Stimulated activated CD4-positive, alpha-beta T cell treated with anti-CD3 and anti-CD28 coated beads, Interleukin-15, amount 100 ng/mL, for 1 hour (primary cell): ENCODE measurements at places on chromosomes 7 and 10.

DNA sequence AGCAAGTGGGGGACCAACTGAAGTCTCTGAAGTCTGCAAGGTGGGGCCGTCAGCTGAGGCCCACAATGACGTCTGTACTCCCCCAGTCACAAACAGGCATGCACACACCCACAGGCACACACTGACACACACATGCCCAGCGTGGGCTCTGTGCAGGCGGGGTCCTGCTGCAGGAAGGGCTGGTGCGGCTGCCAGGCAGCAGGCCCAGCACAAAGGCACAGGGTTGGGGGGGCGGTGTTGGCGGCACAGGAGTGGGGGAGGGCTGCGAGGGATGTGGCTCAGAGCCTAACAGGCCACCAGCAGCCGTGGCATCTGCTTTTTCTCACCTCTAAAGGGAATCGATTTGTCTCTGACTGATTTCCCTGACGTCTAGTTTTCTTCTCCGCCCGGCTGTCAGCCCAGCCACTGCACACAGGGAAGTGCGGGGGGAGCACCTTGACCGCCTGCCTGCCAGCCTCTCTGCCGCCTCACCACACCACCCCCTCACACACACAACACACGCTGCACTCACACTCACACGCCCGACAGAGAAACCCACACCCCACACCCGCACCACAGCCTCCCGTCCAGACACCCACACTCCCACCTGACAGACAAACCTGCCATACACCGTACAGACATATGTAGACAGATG lies 43.5 kb upstream of the ZMIZ1 start:
- no peak for DNase-seq

- no peak for DNase-seq
These were observed 45.0 kb downstream of the ZFAND4 start for GRCh38 chr10:45627412-45628048.

- no peak for DNase-seq
These were observed 44.4 kb upstream of the DGKI start for GRCh38 chr7:137891016-137891655.

DNA sequence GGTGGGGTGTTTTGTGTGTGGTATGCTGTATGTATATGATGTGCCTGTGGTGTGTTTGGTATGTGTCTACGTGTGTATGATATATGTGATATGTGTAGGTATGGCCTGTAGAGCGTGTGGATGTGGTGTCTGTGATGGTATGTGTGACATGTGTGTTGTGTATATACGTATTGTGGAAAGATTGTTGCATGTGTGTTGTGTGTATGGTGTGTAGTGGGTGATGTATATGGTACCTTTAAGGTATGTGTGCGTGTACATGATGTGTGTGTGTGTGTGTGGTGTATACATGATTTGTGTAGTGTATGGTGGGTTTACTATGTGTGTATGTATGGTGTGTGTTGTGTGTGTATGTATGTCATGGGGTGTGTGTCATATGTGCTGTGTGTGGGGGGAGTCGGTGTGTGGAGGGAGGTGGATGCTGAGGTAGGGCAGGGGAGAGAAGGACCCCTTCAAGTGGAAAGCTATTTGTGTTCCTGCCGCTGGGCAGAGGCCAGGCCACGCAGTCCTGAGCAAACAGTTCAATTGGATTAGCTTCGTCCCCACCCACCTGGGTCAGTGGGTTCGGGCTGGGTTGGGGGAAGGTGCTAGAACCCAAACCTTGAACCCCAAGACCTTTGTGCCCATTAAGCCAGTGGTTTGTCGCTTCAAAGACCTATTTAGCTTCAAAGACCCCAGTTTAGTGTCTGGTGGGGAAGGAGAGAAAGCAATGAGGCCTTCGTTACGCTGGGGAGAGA lies 1.9 kb upstream of the TRPV6 start:
- no peak for DNase-seq
